Esophagus squamous epithelium (tissue), 5 donors: ENCODE measurements at places on chromosomes 16 and 17.

DNA sequence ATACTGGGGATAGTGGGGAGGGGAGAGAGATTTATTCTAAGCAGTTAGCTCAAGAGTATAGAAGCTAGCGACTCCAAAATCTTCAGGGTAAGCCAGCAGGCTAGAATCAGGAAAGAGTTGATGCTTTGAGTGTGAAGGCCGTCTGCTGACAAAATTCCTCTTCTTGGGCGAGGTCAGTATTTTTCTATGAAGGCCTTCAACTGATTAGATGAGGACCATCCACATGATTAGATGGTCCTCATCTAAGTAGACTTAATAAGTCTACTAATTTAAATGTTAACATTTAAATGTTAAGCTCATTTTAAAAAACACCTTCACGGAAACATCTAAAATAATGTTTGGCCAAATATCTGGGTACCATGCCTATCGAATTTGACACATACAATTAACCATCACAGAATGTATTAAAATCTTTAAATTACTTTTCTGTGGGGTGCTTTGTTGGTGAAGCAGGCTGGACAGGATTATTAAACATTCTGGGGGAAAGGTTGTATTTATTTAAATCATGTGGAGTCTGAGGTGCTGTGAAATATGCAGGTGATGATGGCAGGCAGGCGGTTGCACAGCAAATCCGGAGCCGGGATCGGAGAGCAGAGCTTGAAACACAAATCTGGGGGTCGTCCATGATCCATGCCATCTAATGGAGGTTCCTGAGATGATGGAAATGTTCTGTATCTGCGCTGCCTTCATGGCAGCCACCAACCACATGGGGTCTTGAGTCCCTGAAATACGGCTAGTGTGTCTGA lies 49.8 kb upstream of the ADORA2B start:
- no peak for DNase-seq

- no peak for DNase-seq
These were observed 287.5 kb downstream of the IRX3 start for GRCh38 chr16:53998966-53999522.

GRCh38 chr16:55481023-55481422 lies 2.0 kb downstream of the MMP2 start:
- DNase-seq, result no peak

DNA sequence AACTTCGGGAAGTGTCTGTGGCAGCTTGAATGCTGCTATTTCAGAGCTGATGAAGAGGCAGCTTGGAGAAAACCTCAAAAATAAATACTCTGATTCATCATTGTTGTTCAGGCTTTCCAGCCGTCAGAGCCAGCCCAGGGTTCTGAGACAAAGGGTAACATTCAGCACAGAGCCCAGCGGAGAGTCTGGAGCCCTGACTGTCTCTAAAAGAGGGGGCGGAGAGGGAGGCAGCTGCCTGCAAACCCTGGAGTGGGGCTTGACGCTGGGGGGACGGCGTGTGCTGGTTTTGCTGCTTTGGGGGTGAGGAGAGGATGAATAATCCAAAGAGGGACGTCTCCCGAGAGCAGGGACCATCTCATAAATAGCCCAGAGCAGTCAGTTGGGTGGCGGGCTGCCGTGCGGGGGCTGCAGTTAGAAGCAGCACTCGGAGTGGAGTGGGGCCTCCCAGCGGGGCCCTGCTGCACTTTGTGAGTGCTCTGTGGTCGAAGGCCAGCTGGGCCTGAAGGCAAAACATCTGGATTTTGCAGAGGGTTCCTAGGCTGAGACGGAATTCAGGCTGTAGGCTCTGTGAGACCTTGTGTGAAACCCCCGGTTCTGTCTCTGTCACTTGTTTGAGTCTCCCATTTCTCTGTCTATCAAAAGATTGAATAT lies 237.8 kb downstream of the PRKCA start:
- no peak for DNase-seq

- DNase-seq, result no peak
These were observed 18.2 kb downstream of the SCN4A start for GRCh38 chr17:63954402-63955063.

DNA sequence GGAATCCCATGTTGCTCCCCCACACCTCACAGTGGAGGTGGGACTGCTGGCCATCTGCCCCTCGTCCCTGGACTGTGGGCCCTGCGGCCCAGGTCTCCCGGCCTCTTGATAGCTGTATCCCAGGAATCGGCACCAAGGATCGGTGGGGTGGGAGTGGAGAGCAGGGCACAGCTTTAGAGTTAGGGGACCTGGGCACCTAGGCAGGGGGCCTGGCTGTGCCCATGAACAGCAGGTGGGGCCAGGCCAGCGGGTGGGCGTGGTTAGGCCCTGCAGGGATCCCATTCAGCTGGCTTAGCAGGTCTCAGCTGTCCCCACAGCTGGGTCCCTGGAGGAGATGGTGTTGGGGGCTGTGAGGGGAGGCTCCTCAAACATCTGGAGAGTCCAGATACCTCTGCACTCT lies 49.2 kb downstream of the SREBF1 start:
- DNase-seq, result no peak

GRCh38 chr17:73390851-73391250 lies 79.0 kb upstream of the CDC42EP4 start:
- no peak for DNase-seq

- DNase-seq, result no peak
These were observed 338.5 kb downstream of the MAF start for GRCh38 chr16:79261944-79262552.

DNA sequence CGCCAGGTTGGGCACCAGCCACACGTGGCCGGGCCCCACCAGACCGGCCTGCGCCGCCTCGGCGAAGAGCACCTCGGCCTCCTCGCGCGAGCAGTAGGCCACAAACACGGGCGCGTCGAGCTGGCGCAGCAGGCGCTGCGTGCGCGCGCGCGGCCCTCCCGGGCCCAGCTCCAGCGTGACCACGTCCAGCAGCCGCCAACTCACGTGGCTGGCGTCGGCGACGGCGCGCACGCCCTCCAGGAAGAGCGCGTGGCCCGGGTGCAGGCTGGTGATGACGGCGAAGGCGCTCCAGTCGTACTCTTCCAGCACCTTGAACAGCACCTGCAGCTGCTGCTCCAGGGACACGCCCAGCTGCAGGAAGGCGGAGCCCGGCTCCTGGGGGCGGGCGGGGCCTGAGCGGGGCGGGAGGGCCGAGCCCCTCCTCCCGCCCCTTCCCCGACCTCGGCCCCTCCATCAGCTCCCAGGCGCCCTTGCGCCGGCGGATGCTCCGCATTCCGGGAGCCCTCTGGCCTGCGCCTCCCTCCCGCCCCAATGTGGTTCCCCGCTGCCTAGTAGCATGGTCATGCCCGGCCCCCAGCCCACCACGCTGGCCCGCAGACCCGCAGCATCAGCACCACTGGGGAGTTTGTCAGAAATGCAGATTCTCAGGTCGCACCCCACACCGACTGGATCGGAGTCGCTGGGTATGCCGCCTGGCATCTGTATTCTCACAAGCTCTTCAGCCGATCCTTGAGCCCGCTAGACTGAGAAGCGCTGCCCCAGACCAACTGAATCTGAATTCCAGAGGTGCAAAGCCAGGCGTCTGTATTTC lies 7.2 kb downstream of the GRIN2C start:
- DNase-seq, result no peak

- DNase-seq, result no peak
These were observed 2.0 kb upstream of the SLC6A4 start for GRCh38 chr17:30237296-30238002.

- DNase-seq, result no peak
These were observed 32.1 kb downstream of the WSB1 start for GRCh38 chr17:27326051-27326450.

GRCh38 chr16:927931-928330 lies 42.9 kb downstream of the LMF1 start:
- DNase-seq, result no peak

- DNase-seq, result no peak
These were observed 21.4 kb upstream of the SPACA3 start for GRCh38 chr17:32970281-32970680.

DNA sequence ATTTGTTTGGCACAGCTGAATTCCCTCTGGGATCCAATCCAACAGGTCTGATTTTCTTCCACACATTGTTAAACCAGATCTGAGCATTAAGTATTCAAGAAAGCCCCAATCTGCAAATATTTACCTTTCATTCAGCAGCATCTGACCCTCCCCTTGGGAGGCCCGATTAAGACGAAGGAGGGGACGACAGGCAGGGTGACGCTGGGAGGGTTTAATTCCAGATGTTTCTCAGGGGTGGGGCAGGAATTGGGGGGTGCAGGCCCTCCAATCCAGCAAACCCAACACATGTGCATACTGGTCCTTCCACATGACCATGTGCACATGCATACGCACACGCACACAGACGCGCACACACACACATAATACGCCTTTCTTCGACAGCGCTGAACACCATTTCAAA lies 240.5 kb downstream of the GSG1L start:
- DNase-seq, result no peak

DNA sequence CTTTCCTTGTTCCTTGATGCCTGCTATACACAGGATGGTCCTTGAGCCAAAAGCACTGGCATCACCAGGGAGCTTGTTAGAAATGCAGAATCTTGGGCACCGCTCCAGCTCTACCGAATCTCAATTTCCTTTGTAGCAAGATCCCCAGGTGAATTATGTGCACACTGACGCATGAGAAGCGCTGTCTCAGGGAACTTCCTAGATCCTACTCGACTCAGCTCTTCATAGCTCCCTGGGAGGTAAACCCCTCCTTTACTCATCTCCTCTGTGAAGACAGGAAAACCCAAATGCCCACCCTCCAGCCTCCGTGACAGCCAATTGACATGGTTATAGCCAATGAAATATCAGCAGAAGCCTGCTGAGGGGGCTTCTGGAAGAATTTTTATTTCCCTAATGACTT lies 4.1 kb downstream of the USP31 start:
- DNase-seq, result no peak

- DNase-seq, result no peak
These were observed 117.4 kb downstream of the HIC1 start for GRCh38 chr17:2172077-2172851.

DNA sequence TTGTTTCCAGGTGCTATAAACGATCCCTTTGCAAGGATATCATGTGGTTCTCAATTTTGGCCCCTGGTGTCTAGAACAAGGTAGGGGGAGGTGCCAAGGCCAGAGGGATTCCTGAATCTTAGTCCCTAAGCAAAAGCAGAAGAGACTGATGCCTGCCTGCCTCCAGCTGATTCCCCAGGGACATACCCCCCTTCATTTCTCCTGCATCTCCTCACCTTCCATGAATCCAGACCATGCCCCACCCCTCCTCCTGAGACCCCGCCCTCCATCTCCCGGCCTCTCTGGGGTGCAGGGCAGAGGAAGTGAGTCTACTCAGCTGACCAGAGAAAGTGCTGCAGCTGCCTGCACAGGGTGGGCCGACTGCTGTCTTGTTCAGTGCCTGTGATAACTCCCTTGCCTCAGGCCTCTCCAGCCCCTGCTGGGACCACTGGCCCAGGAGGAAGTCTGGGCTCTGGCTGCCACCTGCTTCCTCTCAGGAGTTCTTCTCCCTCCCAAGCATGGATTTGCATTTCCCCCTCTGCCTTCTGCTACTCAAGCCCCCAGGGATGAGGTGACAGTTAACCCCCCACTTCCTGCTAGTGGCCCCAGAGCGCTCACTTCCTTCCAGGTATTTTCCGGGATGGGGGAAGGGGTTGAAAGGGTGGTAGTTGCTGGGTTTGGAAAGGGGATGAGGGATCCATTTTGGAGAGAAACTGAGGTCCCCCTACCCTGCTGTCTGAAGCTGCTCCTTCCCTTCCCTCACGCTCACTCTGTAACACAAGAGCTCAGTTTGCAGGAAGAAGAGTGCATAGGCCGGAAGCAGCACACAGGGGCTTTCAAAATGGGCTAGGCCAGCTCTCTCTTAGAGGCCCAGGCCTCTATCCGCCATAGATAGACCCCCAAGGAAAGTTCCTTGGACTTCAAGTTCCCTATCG lies 10.5 kb upstream of the TSPOAP1 start:
- no peak for DNase-seq

GRCh38 chr17:42980766-42981397 lies 517 bp downstream of the RUNDC1 start:
- DNase-seq, result no peak

DNA sequence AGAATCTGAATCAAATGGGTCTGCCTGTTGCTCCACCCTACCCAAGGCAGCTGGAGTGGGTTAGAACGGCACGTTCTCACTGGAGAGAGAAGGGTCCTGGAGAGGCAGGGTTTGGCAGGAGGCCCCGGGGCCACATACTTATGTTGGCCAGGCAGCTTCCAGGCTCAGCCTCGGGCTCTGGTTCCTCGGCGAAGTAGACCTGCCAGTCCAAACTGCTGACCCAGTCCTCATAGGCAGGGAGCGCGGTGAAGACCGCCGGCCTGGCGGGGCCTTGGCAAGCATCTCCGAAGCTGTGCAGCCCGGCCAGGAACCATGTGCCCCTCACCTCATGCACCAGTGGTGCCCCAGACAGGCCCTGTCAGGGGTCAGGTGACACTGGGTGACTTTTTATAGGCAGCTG lies 4.8 kb downstream of the PRSS53 start:
- DNase-seq, result no peak

DNA sequence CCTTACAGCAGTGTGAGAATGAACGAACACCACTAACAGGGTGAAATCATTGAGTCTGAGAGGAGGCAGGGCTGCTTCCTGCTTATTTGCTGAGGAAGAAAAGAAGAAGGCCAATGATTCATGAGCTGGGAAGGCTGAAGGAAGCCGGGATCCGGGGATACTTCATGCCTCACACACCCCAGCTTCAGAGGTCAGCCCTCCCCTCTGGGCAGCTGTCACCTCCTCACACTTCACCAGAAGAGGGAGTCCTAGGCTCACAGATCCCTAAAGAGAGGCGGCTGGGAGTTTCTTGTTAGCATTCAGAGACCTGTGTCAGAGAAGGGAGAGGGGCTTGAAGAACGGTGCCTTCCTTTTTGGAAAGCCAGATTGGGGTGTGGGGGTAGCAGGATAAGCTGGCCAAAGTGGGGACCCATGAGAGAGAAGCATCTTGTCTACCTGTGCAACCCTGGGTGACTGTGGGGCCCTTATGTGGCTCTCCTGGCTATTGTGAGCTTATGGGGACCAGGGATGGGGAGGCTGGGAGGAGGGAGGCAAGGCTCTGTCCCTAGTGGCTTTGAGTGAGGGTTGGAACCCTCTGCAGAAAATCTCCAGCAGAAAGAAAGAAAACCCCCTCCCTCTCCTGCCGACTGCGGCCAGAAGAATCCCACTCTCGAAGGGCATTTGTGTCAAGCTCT lies 94.6 kb downstream of the RGS9 start:
- no peak for DNase-seq

GRCh38 chr16:6949240-6949639 lies 383.4 kb upstream of the RBFOX1 start:
- no peak for DNase-seq
